ENCODE measurements at places on chromosomes 4 and X.

- no peak for DNase-seq
Observed at GRCh38 chr4:80471756-80472155, 136.2 kb downstream of the CFAP299 start.

- no peak for DNase-seq
Observed at GRCh38 chrX:2576793-2577192, 76.0 kb upstream of the DHRSX start.

DNA sequence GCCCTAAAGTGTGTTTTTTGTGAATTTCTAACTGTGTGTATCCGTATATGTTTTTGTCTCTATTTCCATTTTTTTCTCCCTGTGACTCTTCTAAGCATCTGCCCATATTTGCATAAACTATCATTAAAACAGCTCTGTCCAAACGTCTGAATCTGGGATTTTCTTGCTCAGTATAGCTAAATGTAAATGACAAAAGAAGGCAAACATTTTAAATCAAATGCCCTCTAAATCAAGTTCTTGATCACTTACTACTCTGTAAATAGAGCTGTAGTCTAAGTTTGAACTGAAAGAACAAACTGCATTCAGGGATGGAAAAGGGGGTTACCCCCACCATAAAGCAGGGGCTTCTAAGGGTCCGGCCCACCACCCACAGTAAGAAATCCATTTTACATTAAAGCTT lies 432.0 kb upstream of the FAM241A start:
- DNase-seq: no peak

DNA sequence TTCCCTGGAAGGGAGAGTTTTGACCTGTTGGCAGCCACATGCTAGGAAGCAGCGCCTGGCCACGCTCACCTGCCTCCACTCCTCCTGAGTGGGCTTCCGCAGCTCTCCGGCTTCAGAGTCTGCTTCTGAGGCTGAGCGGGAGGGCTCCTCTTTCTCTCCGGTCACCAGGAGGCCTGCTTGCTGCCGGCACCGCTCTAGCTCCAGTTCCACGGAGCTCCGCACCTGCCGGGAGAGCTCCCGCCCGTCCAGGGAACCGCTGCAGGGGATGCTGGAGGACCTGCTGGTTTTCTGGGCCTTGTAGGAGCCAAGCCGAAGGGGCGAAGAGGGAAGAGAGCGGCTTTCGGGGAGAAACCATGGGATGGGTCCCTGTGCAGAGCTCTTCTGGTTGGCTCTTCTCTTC lies 26.0 kb downstream of the PPEF2 start:
- no peak for DNase-seq

DNA sequence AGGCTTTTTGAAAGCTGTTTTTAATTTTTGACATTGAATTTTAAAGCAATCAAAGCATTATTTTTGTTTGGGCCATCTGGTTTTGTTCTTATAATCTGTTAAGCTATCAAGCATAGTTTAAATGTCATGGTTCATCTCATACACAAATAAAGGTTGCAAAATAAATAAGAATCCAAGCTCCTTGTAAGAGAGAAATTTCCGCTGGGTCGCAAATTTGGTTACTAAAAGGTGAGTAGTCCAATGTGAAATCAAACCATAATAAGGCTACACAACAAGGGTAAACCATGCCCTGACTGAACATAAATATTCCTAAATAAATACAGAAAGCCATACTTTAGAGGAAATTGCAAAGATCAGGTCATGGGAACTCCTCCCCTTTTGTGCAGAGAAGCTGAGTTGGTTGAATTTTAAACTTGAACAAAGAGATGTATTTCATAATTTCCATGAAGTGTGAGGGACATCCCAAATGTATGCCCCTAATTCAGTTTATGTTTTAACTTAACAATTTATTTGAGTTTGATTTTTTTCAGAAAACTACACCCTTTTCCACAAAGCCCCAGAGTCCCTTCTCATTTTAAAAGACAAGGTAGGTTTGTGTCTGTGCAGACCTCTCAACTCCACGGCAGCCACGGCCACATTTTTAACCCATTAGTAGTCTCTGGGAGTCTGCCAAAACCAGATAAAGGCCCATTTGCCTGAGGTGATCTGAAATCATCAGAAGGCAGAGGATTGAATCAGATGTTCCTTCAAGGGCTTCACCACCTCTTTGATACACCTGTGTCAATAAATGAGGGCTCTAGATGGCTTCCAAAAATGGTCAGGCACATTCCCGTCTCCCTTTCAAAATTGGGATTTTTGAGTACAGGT lies 85.2 kb downstream of the PLAC1 start:
- DNase-seq: no peak

DNA sequence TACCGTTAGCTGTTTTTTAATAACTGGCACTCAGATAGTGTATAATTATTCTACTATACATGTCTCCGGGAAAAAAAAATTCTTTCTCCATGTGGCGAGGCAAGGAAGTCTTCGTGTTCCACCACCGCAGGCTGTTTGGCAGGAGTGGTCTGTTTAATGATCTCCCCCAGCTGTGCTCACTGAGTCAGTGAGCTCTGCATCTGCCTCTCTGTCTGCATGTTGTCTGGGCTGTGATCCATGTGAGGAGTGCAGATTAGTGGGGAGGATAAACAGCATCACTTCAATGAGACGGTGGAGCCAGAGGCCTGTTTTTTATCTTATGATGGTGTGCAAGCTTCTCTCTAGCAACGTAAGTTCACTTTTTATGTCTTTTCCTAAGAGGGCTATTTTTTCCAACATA lies 69.8 kb downstream of the RPS3A start:
- no peak for DNase-seq

GRCh38 chr4:24824720-24825119 lies 29.3 kb downstream of the SOD3 start:
- DNase-seq: no peak
